ENCODE measurements at places on chromosomes 7 and 10.

DNA sequence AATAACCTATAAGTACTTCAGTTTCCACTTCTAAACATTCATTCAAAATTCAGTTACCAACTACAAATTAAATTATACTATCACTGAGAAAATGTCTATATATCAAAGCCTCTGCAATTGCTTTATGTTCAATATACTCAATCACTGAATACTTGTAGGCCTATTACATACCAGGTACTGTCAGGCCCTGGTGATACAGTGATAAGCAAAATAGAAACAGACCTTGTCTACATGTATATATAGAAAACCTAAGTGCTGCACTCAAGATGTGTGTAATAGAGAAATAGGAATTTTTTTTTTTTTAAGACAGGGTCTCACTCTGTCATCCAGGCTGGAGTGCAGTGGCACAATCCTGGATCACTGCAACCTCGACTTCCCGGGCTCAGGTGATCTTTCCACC is 53.7 kb upstream of the PHF14 start:
- no peak for DNase-seq

- peak; percentile 66 for DNase-seq
These were observed 45.3 kb upstream of the GTF2I start for GRCh38 chr7:74612015-74612829.

DNA sequence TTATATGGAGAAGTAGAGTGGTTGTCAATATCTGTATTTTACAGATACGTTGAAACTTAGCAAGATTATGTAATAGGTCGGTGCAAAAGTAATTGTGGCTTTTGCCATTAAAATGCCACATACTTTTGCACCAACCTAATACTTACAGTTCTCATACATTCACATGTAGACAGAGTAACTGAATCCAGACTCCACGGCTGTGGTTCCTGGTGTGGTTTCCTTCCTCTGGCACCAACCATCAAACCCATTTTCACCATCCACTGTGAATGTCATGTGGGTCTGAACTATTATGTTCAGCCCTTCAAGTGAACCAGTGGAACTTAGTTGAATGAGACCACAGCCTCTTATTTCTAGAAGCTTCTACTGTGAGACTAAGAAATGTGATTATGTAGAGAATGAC is 31.5 kb upstream of the SLIT1 start:
- DNase-seq: no peak

- no peak for DNase-seq
These were observed 120.6 kb downstream of the NEBL start for GRCh38 chr10:20776384-20777118.

- DNase-seq: no peak
These were observed 67.0 kb downstream of the SYPL1 start for GRCh38 chr7:106045139-106045538.

GRCh38 chr7:88361357-88361756 is 54.7 kb upstream of the STEAP4 start:
- DNase-seq: no peak

- no peak for DNase-seq
These were observed 61.3 kb downstream of the GALNT17 start for GRCh38 chr7:71193099-71193810.

- DNase-seq: peak; percentile 42
These were observed 71.2 kb downstream of the GRID1 start for GRCh38 chr10:86295351-86295750.

DNA sequence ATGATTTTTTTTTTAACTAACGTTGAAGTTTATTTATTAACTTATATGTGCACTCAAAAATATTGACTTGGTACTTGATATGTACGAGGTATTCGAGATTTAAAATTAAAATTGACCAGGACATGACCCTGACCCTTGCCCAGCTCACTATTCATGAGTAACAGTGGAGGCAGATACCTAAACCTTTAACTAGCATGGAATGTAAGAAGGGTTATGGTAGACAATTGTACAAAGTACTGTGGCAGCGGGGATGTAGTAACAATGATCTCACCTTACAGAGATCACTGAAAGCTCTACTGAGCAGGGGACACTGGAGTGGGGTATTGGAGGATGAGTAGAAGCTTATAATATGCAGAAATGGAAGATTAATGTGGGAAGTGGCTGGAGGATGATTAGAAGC is 60.8 kb downstream of the ADRA2A start:
- no peak for DNase-seq

GRCh38 chr10:126744571-126744970 is 74.1 kb upstream of the C10orf90 start:
- no peak for DNase-seq

DNA sequence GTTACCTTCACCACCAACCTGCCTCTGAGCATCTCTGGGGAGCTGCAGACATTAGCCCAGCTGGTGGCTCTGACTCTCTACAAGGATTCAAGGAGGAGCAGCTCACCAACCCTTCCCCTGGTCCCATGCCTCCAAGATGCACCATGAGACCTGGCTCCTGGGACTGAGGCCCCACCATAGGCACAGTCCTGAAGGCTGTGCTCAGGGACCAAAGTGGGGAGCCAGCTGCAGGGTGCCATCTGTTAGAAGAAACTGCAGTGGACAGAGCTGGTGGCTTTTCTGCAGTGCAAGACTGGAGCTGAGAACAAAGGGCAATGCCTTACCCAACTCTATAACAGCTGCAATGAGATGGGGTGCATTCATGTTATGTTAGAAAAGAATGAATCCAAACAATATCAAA is 581.6 kb downstream of the TCERG1L start:
- peak; percentile 33 for DNase-seq

GRCh38 chr10:24493165-24493564 is 230.5 kb downstream of the ARHGAP21 start:
- DNase-seq: no peak

DNA sequence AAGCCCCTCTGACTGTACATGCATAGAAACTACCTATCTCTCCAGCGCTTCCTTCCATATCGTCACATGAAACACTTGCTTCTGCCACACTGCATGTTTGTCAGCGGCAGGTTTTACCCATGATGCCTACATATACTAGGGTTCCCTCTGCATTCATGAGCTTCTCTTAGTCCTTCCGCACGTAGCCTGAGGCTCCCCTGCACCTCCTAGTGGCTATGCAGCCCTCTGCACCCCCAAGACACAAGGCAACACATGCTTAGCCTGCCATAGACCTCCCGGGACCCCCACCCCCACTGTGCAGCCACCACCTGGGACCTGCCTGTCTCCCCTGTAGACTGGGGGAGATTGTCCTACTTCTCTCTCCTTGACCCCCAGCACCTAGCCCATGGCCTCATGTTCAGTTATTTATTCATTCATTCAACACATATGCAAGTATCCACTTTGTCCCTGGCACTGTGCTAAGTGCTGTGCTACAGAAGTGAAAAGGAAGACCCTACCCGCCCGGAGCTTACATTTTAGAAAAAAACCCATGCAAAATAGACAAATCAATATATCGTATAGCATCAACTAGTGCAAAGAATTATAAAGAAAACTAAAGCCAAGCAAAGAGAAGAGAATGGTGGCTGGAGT is 23.5 kb downstream of the TMEM273 start:
- no peak for DNase-seq

- DNase-seq: peak; percentile 62
These were observed 18.1 kb downstream of the PDGFA start for GRCh38 chr7:501526-501925.

DNA sequence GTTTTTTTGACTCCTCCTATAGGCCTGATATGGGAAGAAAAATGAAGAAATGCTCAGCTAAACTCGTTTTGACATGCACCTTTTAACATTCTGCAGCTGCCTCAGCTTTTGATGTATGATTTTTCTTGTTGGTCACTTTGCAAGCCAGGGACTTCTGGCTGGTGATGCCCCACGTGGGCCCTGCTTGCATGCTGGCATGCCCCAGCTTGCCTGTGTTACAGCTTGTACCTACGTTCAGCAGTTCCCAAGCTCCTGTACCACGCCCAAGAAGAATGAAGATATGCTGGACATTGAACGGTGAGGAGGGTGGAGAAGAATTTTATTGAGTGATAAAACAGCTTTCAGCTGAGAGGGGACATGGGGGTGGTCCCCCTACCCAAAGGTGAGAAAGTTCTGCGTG is 245.6 kb upstream of the FZD8 start:
- no peak for DNase-seq

DNA sequence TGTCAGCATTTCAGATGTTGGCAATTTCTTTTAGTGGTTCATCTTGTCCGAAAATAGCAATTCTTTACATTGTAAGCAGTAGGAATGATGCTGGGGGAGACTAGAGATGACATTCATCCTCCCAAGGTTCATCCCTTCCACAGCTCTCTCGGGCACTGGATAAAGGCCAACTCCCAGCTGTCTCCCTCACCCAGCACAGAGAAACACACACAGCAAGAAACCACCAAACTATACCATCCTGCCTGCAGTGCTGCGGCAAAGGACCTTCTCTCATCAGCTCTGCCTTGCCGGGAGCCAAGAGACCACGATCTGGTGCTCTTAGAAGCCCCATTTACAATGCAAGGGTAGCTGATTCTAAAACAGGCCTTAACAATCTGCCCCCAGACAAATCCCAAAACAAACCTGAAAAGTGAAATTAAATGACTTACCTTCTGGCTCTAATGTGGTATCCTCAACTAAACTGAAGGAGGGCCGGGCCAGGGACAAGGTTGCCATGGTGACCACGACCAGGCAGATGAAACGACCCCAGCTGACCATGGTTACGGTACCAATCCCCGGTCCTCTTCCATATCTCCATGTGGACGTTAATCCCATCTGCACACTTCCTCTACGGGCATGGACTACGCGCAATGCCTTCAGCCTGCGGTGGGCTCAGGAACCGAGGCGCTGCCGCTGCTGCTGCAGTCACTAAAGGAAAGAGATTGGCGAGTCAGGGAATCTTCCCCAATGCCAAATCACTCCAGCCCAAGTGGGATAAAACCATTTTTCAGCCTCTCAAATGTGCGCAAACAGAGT is 4.8 kb downstream of the FGFR2 start:
- DNase-seq: peak; percentile 65

DNA sequence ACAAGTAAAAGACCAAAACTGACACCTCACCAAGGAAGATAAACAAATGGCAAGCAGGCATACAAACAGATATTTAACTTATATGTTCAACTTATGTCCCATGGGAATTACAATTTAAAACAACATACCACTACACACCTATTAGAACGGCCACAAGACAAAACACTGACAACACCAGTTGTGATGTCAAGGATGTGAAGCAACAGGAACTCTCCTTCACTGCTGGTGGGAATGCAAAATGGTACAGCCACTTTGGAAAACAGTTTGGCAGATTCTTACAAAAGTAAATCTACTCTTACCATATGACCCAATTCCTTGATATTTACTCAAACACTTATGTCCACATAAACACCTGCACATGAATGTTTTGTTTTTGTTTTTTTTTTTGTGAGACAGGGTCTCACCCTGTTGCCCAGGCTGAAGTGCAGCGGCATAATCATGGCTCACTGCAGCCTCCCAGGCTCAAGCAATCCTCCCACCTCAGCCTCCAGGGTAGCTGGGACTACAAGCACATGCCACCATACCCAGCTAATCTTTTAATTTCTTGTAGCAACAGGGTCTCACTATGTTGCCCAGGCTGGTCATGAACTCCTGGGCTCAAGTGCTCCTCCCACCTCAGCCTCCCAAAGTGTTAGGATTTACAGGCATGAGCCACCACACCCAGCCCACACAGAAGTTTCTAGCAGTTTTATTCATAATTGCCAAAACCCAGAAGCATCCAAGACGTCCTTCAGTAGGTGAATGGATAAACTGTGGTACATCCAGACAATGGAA is 27.3 kb downstream of the HERC4 start:
- DNase-seq: no peak

GRCh38 chr10:119357412-119358151 is 150.2 kb downstream of the GRK5 start:
- peak; percentile 61 for DNase-seq

DNA sequence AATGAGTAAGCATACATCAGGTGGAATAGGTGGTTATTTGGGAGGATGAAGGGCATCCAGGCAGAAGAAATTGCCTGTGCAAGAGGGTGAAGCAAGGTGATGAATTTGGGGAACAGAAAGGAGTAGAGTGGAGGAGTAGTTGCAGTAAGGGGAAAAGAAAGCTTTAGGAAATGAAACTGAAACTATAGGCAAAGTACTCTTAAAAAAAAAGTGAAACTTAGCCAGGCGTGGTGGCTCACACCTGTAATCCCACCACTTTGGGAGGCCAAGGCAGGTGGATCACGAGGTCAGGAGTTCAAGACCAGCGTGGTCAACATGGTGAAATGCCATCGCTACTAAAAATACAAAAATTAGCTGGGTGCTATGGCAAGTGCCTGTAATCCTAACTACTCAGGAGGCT is 17.6 kb downstream of the NUP205 start:
- DNase-seq: no peak

GRCh38 chr10:11515596-11516430 is 95.6 kb downstream of the USP6NL start:
- DNase-seq: no peak

- no peak for DNase-seq
These were observed 81.1 kb downstream of the SVIL start for GRCh38 chr10:29553544-29554250.

GRCh38 chr10:45354261-45354660 is 19.8 kb upstream of the ALOX5 start:
- DNase-seq: peak; percentile 71

- peak; percentile 83 for DNase-seq
These were observed 4.9 kb upstream of the ELN start for GRCh38 chr7:74023092-74023536.

GRCh38 chr7:15764851-15765382 is 78.4 kb upstream of the MEOX2 start:
- DNase-seq: no peak

DNA sequence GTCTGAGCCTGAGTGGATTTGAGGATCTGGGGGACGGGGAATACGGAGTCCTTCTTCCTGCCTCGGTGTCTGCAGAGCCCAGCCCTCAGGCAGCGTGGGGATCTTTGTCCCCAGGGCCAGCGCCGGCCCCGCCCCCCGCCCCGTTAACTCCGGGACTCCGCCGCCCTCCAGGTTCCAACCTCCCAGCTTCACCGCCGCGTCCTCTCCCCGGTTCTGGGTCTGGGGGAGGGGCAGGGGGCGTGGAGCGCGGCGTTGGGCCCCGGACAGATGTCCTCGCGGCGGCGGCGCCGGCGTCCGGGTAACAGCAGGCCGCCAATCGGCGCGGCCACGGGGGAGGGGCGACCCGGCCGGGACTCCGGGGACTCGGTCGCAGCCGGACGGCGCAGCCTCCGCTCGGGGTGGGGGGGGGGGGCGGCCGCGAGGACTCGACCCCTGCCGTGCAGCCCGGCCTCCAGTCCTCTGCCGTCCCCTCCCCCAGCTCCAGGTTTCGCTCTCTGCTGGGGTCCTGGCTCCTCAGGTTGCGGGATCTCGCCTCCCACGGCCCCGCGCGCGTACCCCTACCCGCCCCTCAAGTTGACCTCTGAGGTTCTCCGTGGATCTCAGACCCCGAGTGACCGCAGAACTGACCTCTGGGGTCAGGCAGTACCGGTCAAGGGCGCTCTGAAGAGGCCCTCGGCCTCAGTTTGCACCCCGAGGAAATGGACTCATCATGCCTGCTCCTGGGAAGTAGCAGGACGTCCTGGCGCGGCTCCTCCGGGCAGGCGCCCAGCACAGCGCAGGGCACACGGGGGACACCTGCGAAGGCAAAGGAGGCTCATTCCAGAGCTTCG is 2.3 kb upstream of the ELFN1 start:
- peak; percentile 55 for DNase-seq

GRCh38 chr7:131501422-131501821 is 55.0 kb downstream of the PODXL start:
- DNase-seq: no peak

- no peak for DNase-seq
These were observed 17.5 kb upstream of the PRTFDC1 start for GRCh38 chr10:24969841-24970281.

- DNase-seq: no peak
These were observed 233.3 kb upstream of the MDFIC start for GRCh38 chr7:114688443-114689055.

- DNase-seq: no peak
These were observed 354.6 kb upstream of the SHH start for GRCh38 chr7:156166692-156167416.

GRCh38 chr7:139426258-139427028 is 57.0 kb downstream of the KLRG2 start:
- DNase-seq: no peak
